ENCODE measurements at places on chromosomes 3 and 15. TPM values are rescaled to one million over a fixed set of nuclear protein-coding genes. Genes with fewer than 3 reads are reported as not detected.

LRRIQ4 gene
- total RNA-seq: 0.26 TPM

CIB1 gene
- 27.8 TPM for total RNA-seq

LYSMD4 gene
- 10.0 TPM for total RNA-seq

TIPARP gene
- 5.9 TPM for total RNA-seq

TGM4 gene
- not detected for total RNA-seq

CAV3 gene
- not detected for total RNA-seq

LINGO1 gene
- total RNA-seq: 42.6 TPM

PLA2G4D gene
- 0.33 TPM for total RNA-seq

TNFSF10 gene
- not detected for total RNA-seq

DNAH12 gene
- not detected for total RNA-seq

DNA sequence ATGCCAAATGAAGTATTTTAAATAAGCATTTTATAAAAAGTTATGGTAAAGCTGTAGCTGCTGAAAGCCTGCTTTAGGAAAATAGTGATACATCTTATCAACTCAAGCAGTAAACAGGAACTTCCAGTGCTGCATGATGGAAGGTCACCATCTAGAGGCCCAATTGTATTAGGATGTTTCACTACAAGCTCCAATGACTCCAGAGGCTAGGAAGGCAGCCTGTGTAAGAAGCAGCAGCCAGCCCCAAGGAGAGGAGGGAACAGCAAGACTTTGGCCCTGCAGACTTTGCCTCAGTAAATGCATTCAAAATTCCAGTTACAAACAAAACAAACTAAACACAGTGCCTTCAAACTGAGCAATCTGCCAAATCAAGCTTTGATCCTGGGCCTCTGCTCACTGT lies 32.1 kb downstream of the ILDR1 start:
- H3K27ac ChIP-seq: no peak overlapping the region
- no peaks in the 10 kb centered on the region for H3K36me3 ChIP-seq
- H3K4me3 ChIP-seq: no peak overlapping the region
- no peak for DNase-seq
- H3K27me3 ChIP-seq: no peaks in the 10 kb centered on the region
- no peaks in the 10 kb centered on the region for H3K4me1 ChIP-seq

- no peak overlapping the region for H3K27ac ChIP-seq
- no peaks in the 10 kb centered on the region for H3K27me3 ChIP-seq
- H3K36me3 ChIP-seq: peaks cover 6% of the 10 kb centered on the region
Observed at GRCh38 chr3:111812701-111813100, 46.4 kb upstream of the PHLDB2 start.

DNA sequence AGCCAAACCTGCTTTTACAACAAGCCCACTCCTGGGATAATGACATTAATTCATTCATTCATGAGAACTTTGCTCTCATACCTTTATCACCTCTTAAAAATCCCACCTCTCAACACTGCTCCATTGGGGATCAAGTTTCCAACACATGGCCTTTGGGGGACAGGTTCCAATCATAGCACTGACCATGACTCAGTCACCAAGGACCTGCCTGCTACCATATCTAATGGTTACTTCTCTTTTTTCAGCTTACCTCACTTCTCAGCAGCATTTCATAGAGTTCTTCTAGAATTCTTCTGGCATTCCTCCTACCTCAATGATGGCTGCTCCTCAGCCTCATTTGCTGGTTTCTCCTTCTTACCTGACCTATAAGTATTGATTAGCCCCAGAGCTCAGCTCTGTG lies 36.9 kb upstream of the RYK start:
- no peaks in the 10 kb centered on the region for H3K27me3 ChIP-seq
- no peaks in the 10 kb centered on the region for H3K36me3 ChIP-seq
- no peak overlapping the region for H3K4me3 ChIP-seq
- DNase-seq: no peak
- no peaks in the 10 kb centered on the region for H3K4me1 ChIP-seq
- no peak overlapping the region for H3K27ac ChIP-seq

GRCh38 chr3:40387895-40388254 lies 891 bp downstream of the ENTPD3 start:
- H3K4me3 ChIP-seq: peak overlapping the region; percentile 66
- no peaks in the 10 kb centered on the region for H3K36me3 ChIP-seq
- peaks cover 19% of the 10 kb centered on the region for H3K27me3 ChIP-seq
- H3K27ac ChIP-seq: no peak overlapping the region
- no peak for DNase-seq

- DNase-seq: peak; percentile 65
- no peaks in the 10 kb centered on the region for H3K27me3 ChIP-seq
- no peak overlapping the region for H3K4me3 ChIP-seq
- no peak overlapping the region for H3K27ac ChIP-seq
- H3K36me3 ChIP-seq: peaks cover 15% of the 10 kb centered on the region
- no peaks in the 10 kb centered on the region for H3K4me1 ChIP-seq
Observed at GRCh38 chr15:58555162-58556027, 123.6 kb downstream of the LIPC start.

GRCh38 chr15:70647396-70647795 lies 116.0 kb downstream of the UACA start:
- no peaks in the 10 kb centered on the region for H3K27me3 ChIP-seq
- no peak overlapping the region for H3K27ac ChIP-seq
- H3K4me3 ChIP-seq: no peak overlapping the region
- no peaks in the 10 kb centered on the region for H3K36me3 ChIP-seq
- DNase-seq: no peak

- H3K4me3 ChIP-seq: peak overlapping the region; percentile 40
- H3K27me3 ChIP-seq: no peaks in the 10 kb centered on the region
- DNase-seq: no peak
- H3K27ac ChIP-seq: peak overlapping the region; percentile 90
- H3K4me1 ChIP-seq: peaks cover 20% of the 10 kb centered on the region
Observed at GRCh38 chr3:25420147-25420546, 7.9 kb upstream of the RARB start.

GRCh38 chr3:141530415-141530768 lies 43.6 kb downstream of the RASA2 start:
- H3K4me3 ChIP-seq: no peak overlapping the region
- no peaks in the 10 kb centered on the region for H3K4me1 ChIP-seq
- no peaks in the 10 kb centered on the region for H3K27me3 ChIP-seq
- no peak for DNase-seq
- H3K27ac ChIP-seq: no peak overlapping the region

GRCh38 chr3:167972502-167972901 lies 123.2 kb downstream of the GOLIM4 start:
- H3K27me3 ChIP-seq: no peaks in the 10 kb centered on the region
- no peaks in the 10 kb centered on the region for H3K4me1 ChIP-seq
- no peak for DNase-seq

DNA sequence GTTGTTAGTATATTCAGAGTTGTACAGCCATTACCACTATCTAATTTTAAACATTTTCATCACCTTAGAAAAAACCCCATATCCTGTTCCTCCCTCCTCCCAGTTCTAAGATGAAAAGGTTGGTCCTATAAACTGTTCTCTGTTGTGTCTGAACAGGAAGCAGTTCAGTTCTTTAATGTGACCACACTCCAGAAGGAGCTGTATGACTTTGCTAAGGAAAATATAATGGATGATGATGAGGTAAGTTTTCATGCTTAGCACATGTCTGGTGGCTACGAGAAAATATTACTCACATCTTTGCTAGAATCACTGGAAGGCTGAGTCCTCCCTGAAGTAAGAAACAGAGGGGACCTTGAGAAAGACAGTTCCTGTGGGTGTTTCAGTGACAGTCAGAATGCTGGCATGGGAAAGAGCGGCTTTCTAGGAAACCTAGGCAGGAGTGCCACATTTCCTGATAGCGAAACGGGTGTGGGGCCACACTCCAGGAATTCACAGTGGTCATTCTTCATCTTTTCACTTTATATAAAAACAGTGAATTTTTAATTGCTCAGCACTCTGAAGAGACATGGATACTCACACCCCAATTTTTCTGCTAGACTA lies 20.3 kb downstream of the CRTAP start:
- no peak for DNase-seq
- H3K27me3 ChIP-seq: no peaks in the 10 kb centered on the region
- no peak overlapping the region for H3K27ac ChIP-seq
- H3K4me3 ChIP-seq: no peak overlapping the region

- no peak overlapping the region for H3K4me3 ChIP-seq
- no peak overlapping the region for H3K27ac ChIP-seq
- H3K4me1 ChIP-seq: peaks cover 4% of the 10 kb centered on the region
Observed at GRCh38 chr15:44216958-44217357, 21.9 kb upstream of the FRMD5 start.

- H3K36me3 ChIP-seq: no peaks in the 10 kb centered on the region
- DNase-seq: no peak
- H3K4me1 ChIP-seq: no peaks in the 10 kb centered on the region
- H3K27me3 ChIP-seq: no peaks in the 10 kb centered on the region
Observed at GRCh38 chr15:55257938-55258337, 31.7 kb downstream of the RAB27A start.

DNA sequence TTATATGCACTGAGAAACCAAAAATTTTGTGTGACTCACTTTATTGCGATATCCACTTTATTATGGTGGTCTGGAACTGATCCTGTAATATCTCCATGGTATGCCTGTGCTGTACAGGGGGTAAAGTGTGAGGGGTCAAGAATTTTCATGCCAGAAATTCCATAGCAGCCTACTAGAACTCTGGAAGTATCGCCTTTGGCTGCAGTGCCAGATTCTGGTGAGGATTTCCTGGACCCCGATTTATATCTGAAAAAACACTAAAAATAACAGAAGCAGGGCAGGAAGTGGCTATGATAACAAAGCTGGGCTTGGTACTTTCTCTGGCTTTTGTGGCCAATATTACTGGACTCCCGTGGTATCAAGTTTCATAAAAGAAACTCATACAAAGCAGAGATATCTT lies 36.4 kb downstream of the CCDC80 start:
- no peaks in the 10 kb centered on the region for H3K27me3 ChIP-seq
- no peaks in the 10 kb centered on the region for H3K36me3 ChIP-seq
- DNase-seq: no peak
- H3K4me1 ChIP-seq: no peaks in the 10 kb centered on the region
- H3K27ac ChIP-seq: no peak overlapping the region
- no peak overlapping the region for H3K4me3 ChIP-seq

- H3K4me3 ChIP-seq: no peak overlapping the region
- peak; percentile 13 for DNase-seq
- peaks cover 26% of the 10 kb centered on the region for H3K36me3 ChIP-seq
- H3K27ac ChIP-seq: no peak overlapping the region
- no peaks in the 10 kb centered on the region for H3K27me3 ChIP-seq
Observed at GRCh38 chr3:123287051-123287961, 85.6 kb downstream of the SEC22A start.

DNA sequence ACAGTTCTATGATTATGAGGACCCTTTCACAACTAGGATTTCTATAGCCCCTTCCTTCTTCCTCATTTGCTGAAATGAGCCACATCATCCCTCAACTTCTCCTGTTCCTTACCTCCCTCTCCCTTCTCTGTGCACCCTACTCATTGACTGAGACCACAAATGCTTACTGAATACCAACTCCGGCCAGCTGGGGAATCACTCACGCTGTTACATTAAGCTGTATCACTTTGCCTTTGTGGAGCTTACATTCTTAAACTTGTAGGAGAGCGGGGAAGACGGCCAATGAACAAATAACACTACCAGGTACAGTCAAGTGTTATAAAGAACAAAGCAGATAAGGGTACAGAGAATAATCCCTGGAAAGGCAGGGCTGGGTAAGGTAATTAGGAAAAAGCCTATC lies 5.7 kb downstream of the SUCLG2 start:
- no peak overlapping the region for H3K27ac ChIP-seq
- H3K36me3 ChIP-seq: peaks cover 7% of the 10 kb centered on the region
- H3K4me3 ChIP-seq: no peak overlapping the region
- no peak for DNase-seq
- H3K4me1 ChIP-seq: no peaks in the 10 kb centered on the region

DNA sequence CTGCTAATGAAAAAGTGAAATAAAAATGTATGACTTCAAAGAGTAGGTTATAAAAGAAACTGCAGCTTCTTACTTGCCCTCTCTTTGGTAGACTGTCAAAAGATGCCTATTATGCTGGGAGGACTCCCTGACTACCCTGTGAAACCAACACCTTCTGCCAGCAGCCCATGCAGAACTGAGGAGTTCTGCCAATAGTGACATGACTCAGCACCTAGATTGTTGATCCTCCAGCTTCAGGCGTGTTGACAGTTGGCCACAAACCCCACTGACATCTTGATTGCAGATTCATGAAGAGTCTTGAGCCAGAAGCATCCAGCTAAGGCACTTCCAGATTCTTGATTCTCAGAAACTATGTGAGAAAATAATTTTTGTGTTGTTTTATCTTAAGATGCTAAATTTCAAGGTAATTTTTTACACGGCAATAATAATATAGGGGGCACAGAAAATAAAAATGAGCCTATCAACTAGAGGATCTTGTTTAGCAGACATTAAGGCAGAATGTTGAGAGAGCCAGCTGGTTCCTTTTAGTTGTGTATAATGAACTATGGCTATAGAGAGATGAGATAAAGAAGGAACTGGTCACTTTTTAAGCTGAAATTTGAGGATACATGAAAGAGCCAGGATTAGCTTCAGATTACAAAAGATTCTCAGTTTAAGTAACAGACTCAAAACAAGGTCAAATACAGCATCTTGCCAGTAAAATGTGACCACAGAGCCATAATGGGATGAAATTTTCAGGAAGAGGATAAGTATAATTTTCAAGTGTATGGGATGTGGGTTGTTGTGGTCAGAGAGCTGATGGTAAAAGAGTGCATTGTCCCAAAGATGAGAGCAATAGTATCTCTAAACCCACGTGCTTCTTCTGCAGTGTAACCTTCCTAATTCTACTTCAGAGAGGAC lies 588.7 kb upstream of the CBLB start:
- H3K36me3 ChIP-seq: no peaks in the 10 kb centered on the region
- no peak overlapping the region for H3K4me3 ChIP-seq
- DNase-seq: no peak
- H3K27ac ChIP-seq: no peak overlapping the region
- H3K27me3 ChIP-seq: no peaks in the 10 kb centered on the region

- H3K4me3 ChIP-seq: no peak overlapping the region
- H3K4me1 ChIP-seq: no peaks in the 10 kb centered on the region
- no peak for DNase-seq
- H3K27ac ChIP-seq: no peak overlapping the region
- H3K36me3 ChIP-seq: peaks cover under 1% of the 10 kb centered on the region
- no peaks in the 10 kb centered on the region for H3K27me3 ChIP-seq
Observed at GRCh38 chr3:62128051-62128450, 245.3 kb downstream of the FEZF2 start.

DNA sequence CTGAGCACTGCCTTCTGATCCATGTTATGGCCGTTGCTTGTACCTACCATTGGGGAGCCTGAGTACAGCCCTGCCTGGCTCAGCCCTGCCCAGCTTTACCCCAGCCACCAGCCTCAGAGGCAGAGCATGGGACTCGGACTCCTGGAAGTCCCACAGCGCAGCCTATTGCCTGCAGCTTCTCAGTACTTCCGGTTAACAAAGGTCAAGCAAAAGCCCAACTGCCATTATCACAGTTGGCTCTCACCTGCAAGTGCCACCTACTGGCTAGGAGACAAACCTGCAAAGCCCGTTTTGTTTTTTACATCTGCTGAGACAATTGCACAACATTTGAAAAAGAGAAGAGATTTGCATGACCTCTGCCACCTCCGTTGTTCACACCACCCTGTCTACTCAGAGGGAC lies 1081.7 kb downstream of the NAALADL2 start:
- DNase-seq: peak; percentile 89
- H3K27me3 ChIP-seq: no peaks in the 10 kb centered on the region
- no peak overlapping the region for H3K27ac ChIP-seq
- no peak overlapping the region for H3K4me3 ChIP-seq
- H3K4me1 ChIP-seq: no peaks in the 10 kb centered on the region
- peaks cover 21% of the 10 kb centered on the region for H3K36me3 ChIP-seq
